Right lobe of liver (tissue), 6 donors: ENCODE measurements at places on chromosomes 3 and 15.

- no peak for DNase-seq
Measured at GRCh38 chr15:83854950-83855707, 201.2 kb downstream of the ADAMTSL3 start.

- no peak for DNase-seq
Measured at GRCh38 chr3:119768668-119769393, 13.1 kb upstream of the NR1I2 start.

DNA sequence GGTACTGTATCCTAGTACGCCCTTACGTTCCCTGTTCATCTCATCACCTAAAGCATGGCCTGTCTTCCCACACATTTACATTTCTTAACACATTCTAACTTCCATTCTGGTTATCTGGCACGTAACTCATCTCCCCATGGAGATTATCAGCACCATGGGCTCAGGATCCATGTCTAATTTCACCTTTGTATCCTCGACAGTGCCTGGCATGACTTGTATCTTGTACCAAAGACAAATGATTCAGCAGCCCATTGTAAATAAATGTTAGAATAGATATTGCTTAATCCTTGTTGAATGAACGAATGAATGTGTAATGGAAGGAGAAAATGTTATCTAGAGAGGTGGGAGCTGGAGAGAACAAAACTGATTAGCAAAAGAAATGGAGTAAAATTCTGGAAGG, 69.7 kb upstream of the TPM1 start:
- no peak for DNase-seq

GRCh38 chr3:122183521-122183892, at the start of gene CASR:
CASR (plus strand) TSS chr3:122183668; CDS start chr3:122254190, 70,522 bp downstream.
- DNase-seq, result peak; percentile 23

DNA sequence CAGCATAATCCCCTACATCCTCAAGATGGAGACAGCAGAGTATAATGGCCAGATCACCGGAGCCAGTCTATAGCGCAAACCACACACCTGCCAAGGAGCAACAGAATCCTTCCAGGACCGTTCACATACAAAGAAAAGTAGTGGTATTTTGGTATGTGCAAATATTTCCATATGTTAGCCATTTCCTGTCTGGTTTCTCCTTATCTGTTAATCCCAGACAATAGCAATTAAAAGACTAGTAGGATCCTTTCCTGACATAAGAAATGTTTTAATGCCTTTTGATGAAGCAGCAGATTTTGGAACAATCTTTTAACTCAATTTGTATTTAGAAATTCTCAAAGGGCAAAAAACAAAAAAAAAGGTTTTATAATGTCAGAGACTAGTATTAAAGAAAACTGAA, 22.2 kb downstream of the MRPS25 start:
- DNase-seq, result no peak

DNA sequence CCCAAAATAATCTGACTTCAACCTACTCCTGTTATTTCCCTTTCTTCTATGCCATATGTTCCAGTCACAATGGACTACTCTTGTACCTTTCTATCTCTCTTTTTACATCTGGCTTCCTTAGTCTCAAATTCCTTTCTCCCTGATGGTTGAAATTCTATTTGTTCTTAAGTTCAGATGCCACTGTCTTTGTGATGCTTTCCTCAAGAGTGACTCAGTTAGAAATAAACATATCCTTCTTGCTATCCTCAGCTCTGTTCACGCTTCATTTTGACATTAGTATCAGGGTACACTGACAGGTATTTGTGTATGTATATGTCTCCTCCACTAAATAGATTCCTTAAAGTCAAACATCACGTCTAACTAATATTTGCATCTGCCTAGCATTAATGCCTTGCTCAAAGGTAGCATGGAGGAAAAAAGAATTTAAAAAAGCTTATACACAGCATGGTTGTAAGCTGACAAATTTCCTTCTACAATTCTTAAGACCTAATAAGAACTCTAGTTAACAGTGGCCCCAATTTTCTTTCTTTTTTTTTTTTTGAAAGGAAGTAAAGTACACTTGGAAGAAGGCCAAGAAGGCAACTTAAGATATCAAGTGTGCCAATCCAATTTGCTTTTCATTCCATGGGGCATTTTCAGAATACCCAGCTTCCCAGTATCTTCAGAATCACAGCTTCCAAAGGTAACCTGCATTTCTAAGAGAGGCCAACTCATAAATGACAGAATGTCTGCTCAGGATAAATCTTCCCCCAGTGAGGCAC, 58.0 kb downstream of the CHAC1 start:
- DNase-seq, result no peak

DNA sequence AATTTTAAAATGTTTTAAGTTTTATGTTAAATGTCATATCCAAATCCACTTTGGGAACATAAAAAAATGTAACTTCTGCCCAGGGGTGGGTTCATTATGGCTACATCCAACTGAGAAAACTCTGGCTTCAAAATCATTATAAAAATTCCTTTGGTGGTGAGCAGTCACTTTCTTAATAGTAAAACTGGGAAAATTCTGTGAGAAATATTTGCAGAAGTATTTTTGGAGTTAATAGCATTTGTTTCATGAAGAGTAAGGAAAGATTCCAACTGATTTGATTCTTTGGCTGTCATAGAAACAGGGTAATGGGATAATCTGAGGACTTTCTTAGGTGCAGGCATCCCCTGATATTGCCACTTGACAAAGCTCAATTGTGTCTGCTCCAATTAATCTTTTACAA, 38.8 kb downstream of the CPA3 start:
- DNase-seq, result no peak

DNA sequence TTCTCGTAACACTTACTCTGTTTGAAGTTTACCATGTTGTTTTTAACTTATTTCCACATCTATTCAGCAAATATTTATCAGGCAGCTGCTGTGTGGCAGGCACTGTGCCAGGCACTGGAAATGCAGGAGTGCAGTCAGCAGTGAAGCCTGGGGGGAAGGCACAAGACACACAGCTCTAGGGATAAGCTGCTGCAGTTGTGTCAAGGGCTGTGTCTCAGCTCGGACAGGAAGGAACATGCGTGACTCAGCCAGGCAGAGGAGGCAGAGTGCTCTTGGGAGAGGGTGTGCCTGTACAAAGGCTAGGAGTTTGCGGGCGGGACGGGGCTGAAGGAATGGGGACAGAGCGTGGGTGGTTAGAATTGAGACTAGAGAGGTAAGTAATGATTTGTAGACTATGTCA, 24.7 kb downstream of the LYSMD4 start:
- peak; percentile 88 for DNase-seq

DNA sequence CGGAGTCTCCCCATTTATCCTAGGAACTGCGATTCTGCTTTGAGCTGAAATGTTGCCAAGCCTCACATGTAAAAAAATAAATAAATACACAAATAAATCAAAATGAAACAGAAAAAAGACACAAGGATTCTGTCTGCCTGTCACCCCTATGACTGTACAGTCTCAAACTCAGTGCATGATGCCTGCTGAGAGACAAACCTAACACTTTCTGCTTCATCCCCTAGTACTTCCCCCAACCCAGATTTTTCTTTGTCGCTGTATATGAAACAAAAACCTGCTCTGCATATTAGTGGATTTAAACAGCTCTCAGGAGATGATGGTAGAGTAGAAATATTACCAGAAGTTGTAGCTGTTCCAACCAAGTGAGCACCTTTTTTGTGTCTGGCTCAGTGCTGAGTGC, 530.7 kb upstream of the CFAP20DC start:
- DNase-seq, result no peak

- no peak for DNase-seq
Measured at GRCh38 chr15:45637141-45637540, 2.3 kb downstream of the SQOR start.

DNA sequence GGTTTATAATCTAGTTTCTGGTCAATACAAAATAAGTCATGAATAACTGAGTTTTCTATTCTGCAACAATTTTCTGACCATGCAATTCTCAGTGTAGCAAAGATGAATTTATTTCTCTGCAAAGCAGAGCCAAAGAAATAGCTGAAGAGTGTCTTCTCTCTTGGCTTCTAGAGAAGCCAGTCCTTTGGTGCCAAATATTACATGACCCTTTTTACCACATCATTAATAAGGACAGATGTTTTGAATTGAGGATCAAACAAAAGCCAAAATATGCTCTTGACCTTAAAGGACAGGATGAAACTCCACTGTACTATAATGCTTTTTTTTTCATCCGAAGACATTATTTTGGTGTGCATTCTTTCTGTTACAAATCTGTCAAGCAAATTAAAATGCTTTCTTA, 40.2 kb upstream of the OSTN start:
- no peak for DNase-seq

GRCh38 chr3:141940194-141940776, 63.8 kb downstream of the ATP1B3 start:
- no peak for DNase-seq

- no peak for DNase-seq
Measured at GRCh38 chr3:108791473-108791872, 31.1 kb upstream of the TRAT1 start.
